ENCODE measurements at places on chromosomes 5 and 9.

- DNase-seq = no peak
Measured at GRCh38 chr5:95760273-95761191, 29.4 kb downstream of the RHOBTB3 start.

DNA sequence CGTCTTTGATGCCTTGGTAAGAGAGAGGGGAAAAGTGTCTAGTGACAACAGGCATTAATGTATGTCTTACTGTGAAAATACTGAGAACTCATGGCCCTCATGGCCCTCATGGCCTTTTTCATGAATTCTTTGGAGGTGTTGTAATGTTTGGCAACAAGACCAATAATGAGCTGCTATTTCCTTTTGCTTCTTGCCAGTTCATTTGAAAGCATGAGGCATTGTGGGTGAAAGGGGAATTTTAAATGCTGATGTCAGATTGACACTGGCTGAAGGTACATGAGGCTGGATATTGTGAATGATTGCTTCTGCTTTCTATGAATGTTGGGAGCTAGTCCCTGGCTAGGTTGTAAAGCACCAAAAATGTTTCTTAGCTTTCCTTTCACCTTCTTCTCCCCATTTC, 79.2 kb downstream of the DOCK2 start:
- no peak for DNase-seq

GRCh38 chr5:91211997-91212713, 171.0 kb downstream of the ARRDC3 start:
- DNase-seq = no peak

- DNase-seq = no peak
Measured at GRCh38 chr5:141623186-141623585, 4.4 kb upstream of the DIAPH1 start.
